Endothelial cell of umbilical vein (primary cell): ENCODE measurements at places on chromosomes 1 and 21. TPM values are rescaled to one million over a fixed set of nuclear protein-coding genes. Genes with fewer than 3 reads are reported as not detected.

- DNase-seq: peak; percentile 85
Measured at GRCh38 chr1:45608175-45609156, 15.4 kb downstream of the CCDC17 start.

DNA sequence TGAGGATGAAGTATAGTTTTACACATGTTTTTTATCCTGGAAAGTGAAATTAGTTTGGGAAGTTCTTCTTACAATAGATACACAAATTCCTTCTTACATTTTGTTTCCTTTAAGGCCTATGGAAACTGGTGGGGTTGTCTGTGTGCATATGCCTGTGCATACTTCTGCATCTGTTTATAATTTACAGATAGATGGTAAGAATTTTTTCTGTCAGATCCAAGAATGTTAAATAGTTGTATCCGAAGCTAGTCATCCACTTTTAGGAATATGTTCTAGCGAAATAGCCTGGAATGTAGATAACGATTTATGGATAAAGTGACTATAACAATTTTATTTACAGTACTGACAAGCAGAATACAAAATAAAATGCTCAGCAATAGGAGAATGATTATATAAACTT lies 194.1 kb downstream of the ROR1 start:
- DNase-seq: no peak

The VASH2 gene
- total RNA-seq: 1.4 and 2.9 TPM in 2 replicates

- DNase-seq: peak; percentile 59
Measured at GRCh38 chr21:46325073-46325912, 1.3 kb downstream of the PCNT start.

- peak; percentile 88 for DNase-seq
Measured at GRCh38 chr1:64920941-64921589, 45.3 kb downstream of the JAK1 start.

The RABIF gene
- 13.1 and 15.8 TPM in 2 replicates for total RNA-seq

GRCh38 chr1:51252366-51252765 lies 16.3 kb downstream of the RNF11 start:
- no peak for DNase-seq

The OR2L13 gene
- not detected in 2 replicates for total RNA-seq

DNA sequence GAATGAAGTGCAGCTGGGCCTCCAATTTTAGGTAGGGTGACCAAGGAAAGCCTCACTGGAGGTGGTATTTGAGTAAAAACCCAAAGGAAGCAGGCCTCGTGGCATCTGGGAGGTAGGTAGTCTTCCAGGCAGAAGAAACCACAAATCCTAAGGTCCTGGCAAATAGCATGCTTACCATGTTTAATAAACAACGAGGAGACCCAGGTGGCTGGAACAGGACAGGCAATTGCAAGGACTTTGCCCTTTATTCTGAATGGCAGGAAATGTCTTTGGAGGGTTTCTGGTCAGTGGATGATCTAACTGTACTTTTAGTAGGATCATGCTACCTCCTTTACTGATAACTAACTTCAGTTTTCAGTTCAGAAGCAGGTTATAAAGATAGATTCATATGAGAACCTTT lies 52.2 kb downstream of the EPB41 start:
- peak; percentile 9 for DNase-seq

The ACTL8 gene
- not detected in 2 replicates for total RNA-seq
